ENCODE measurements at places on chromosomes 11 and 22. TPM values are rescaled to one million over a fixed set of nuclear protein-coding genes. Genes with fewer than 3 reads are reported as not detected.

The AKIP1 gene
- total RNA-seq: 14.4 TPM

The SPON1 gene
- total RNA-seq: 12.3 TPM

The PPP6R3 gene
- total RNA-seq: 119 TPM

The C11orf16 gene
- total RNA-seq: not detected

The CHORDC1 gene
- total RNA-seq: 18.8 TPM

The TYMP gene
- total RNA-seq: 23.6 TPM

The ME3 gene
- 11.0 TPM for total RNA-seq

The ABCG4 gene
- 1.1 TPM for total RNA-seq

The PACS1 gene
- 26.7 TPM for total RNA-seq

The SMIM35 gene
- total RNA-seq: not detected

The MS4A12 gene
- not detected for total RNA-seq

The OR8B3 gene
- total RNA-seq: not detected

The ACRV1 gene
- not detected for total RNA-seq

The SLC5A1 gene
- total RNA-seq: 19.2 TPM

The PDE3B gene
- 1.3 TPM for total RNA-seq

The OR2AG1 gene
- total RNA-seq: not detected

The CPT1A gene
- total RNA-seq: 95.8 TPM

The P2RY6 gene
- total RNA-seq: not detected

The CRYBB3 gene
- total RNA-seq: 0.65 TPM

The CTSC gene
- 33.1 TPM for total RNA-seq

The ZC3H12C gene
- total RNA-seq: 15.3 TPM

The IFITM5 gene
- not detected for total RNA-seq

The MIAT gene
- 0.72 TPM for total RNA-seq

The INSC gene
- not detected for total RNA-seq

The AQP11 gene
- total RNA-seq: not detected

The KRTAP5-2 gene
- total RNA-seq: 0.55 TPM

The NPTXR gene
- total RNA-seq: 2.5 TPM

The E2F8 gene
- total RNA-seq: 2.0 TPM

The C11orf65 gene
- 1.3 TPM for total RNA-seq

The PGA5 gene
- not detected for total RNA-seq

The GRM5 gene
- total RNA-seq: not detected

The TRIM29 gene
- 1,522 TPM for total RNA-seq

The KRTAP5-10 gene
- not detected for total RNA-seq

Measured in lower leg skin (tissue), 4 donors.